ENCODE measurements at places on chromosomes 2 and 18.

- H3K27me3 ChIP-seq: peaks cover 71% of the 10 kb centered on the region
- no peak overlapping the region for H3K27ac ChIP-seq
- no peak for DNase-seq
- H3K4me3 ChIP-seq: no peak overlapping the region
Measured at GRCh38 chr2:119518401-119519056, 5.8 kb downstream of the SCTR start.

- peaks cover 8% of the 10 kb centered on the region for H3K27me3 ChIP-seq
- H3K36me3 ChIP-seq: peaks cover 7% of the 10 kb centered on the region
- no peak overlapping the region for H3K4me3 ChIP-seq
- DNase-seq: no peak
Measured at GRCh38 chr2:181464966-181465365, 7.8 kb downstream of the ITGA4 start.

DNA sequence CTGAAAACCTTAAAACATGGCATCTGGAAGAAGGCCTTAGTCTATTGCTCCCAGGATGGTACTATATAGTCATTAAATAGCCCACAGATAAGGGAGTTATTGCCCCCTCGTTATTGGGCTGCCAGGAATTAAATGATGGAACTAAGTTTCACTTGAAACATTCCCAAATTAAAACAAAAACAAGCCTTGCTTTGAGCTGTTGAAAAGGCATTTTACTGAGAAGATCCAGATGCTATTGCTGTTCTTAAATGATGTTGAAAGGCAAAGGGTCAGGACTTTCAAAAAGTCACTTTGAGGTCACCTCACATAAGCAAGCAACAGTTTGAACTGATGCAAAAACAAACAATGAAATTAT, 2.0 kb upstream of the AMMECR1L start:
- no peak overlapping the region for H3K27ac ChIP-seq
- peak overlapping the region; percentile 93 for H3K4me3 ChIP-seq
- H3K4me1 ChIP-seq: peaks cover 35% of the 10 kb centered on the region
- peaks cover 4% of the 10 kb centered on the region for H3K36me3 ChIP-seq
- DNase-seq: no peak

GRCh38 chr2:122157158-122157557, 401.7 kb downstream of the TSN start:
- H3K36me3 ChIP-seq: no peaks in the 10 kb centered on the region
- H3K4me3 ChIP-seq: no peak overlapping the region
- H3K27me3 ChIP-seq: no peaks in the 10 kb centered on the region
- no peak for DNase-seq
- peaks cover 28% of the 10 kb centered on the region for H3K4me1 ChIP-seq
- no peak overlapping the region for H3K27ac ChIP-seq

DNA sequence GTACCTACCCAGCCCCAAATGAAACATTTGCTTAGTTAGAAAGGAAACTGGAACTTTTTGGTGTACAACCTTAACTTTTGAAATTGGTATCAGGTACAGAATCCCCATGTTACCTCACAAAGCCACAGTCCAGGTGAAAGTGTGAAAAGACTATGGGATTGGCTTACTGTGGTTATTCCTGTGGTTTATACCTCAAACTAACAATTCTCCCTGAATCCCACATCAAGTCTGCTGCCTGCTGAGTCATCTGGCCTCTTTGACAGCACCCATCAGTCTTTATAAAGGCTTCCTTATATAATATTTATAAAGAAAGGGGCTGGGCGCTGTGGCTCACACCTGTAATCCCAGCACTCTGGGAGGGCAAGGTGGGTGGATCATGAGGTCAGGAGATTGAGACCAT, 164.6 kb downstream of the TMEM247 start:
- no peak overlapping the region for H3K4me3 ChIP-seq
- no peaks in the 10 kb centered on the region for H3K27me3 ChIP-seq
- H3K4me1 ChIP-seq: no peaks in the 10 kb centered on the region
- H3K27ac ChIP-seq: no peak overlapping the region

DNA sequence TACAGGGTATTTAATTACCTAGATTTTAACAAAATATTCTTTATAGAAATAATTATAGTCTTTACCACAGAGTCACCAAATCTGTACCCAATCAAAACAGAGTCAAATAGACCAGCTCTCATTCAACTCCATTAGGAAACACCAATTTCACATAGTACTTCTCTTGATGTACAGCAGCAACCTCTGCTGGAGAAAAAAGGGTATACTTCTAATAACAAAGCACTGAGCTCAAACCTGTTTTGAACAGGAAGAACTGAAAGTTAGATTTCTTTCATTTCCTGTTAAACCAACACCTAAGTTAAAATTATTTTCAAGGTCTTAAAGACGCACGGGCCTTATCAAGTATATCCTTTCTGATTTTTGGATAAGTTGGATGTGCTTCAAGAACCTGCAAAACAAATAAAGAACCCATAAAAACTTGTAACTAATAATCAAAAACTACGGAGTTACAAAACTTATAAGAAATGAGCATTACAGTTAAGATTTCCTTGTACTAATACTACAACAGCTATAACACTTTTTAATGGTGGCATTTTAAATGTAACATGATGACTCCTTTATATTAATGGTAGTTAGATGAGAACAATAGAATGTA, 79.0 kb downstream of the TTC21B start:
- peak overlapping the region; percentile 2 for H3K4me3 ChIP-seq
- H3K27ac ChIP-seq: no peak overlapping the region
- H3K4me1 ChIP-seq: peaks cover 31% of the 10 kb centered on the region
- DNase-seq: no peak
- H3K27me3 ChIP-seq: no peaks in the 10 kb centered on the region

GRCh38 chr2:194087089-194087958, 1569.7 kb upstream of the SLC39A10 start:
- H3K36me3 ChIP-seq: no peaks in the 10 kb centered on the region
- H3K4me3 ChIP-seq: no peak overlapping the region
- no peaks in the 10 kb centered on the region for H3K4me1 ChIP-seq
- no peak overlapping the region for H3K27ac ChIP-seq

DNA sequence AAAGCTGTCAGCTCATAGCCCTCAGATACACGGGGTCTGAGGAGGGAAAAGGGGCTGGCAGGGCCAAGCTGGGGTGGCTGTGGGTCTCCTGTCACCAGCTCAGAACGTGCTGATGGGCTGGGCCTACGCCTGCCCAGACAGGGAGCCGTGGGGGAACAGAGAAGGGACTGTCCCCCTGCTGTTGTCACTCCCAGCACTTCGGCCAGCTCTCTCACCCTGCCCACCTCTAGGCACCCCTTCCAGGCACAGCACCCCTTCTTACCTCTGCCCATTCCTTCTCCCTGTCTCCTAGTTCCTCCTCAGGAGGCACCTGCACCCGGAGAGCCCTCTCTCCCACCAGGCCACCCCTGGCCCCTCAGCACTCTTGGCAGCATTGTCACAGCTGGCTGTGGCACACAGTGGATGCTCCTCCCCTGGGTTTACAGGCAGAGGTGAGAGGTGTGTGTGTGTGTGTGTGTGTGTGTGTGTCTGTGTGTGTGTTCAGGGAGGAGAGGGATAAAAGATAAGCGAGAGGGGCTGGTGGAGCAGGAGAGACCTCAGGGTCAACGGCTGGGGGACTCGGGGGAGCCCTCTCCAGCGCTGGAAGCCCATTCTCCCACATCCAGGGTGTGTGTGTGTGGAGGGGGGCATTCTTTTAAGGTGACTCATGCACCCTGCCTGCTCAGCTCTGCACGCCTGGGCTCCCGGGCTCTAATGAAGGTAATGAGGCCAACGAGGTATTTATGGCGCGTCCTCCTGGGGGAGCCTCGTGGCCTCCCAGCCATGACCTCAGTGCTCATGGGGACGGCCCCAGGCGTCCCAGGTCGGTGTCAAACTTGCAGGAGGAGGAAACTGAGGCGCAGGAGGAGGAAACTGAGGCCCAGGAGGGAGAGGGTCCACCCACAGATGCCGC, 66.1 kb upstream of the SMAD7 start:
- no peak for DNase-seq
- peak overlapping the region; percentile 76 for H3K27ac ChIP-seq
- peaks cover 24% of the 10 kb centered on the region for H3K4me1 ChIP-seq
- no peaks in the 10 kb centered on the region for H3K36me3 ChIP-seq

DNA sequence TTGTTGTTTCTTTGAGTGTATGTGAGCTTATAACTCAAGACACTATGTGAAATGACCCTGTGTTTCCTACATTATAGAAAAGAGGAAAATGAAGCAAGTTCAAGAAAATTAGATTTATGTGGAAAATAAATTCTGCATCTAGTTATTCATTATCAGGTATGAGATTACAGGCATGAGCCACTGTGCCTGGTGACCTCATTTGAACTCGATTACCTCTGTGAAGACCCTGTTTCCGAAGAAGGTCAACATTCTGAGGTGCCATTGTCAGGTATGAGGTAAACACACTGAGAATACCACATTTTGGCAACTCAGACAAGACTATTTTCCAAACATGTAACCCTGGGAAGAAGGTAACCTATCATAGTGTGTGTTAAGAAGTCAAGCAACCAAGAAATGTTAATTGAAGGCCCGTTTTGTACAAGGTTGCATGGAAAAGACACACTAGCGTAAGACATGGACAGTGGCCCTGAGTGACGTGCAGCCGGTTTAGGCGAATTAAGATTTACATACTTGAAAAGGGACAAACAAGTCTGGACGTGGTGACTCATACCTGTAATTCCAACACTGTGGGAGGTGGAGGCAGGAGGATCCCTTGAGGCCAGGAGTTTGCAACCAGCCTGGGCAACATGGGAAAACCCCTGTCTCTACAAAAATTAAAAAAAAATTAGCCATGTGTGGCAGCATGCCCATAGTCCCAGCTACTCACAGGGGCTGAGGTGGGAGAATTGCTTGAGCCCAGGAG, 186.6 kb downstream of the NEDD4L start:
- no peak overlapping the region for H3K27ac ChIP-seq
- no peak for DNase-seq
- H3K4me3 ChIP-seq: no peak overlapping the region
- no peaks in the 10 kb centered on the region for H3K27me3 ChIP-seq
- H3K36me3 ChIP-seq: peaks cover 3% of the 10 kb centered on the region

DNA sequence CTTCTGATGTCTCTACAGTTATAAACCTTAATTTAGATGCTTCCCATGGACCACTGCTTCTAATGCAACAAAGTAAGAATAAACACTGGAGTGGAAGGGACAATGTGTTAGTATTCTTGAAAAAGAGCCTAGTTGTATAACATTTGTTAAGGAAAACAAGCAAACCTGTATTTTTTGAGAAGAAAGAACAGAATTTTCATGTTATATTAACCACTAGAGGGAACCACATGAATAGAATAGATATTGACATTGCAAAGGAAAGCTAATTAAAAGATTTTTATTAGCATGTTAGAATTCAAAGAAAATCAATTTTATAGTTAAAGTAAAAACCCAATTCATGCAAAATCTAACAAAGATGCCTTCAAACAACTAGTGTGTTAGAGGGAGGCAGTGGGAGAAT, 151.2 kb upstream of the BARD1 start:
- H3K27me3 ChIP-seq: no peaks in the 10 kb centered on the region
- H3K4me3 ChIP-seq: no peak overlapping the region
- H3K4me1 ChIP-seq: no peaks in the 10 kb centered on the region
- no peak for DNase-seq
- no peak overlapping the region for H3K27ac ChIP-seq

- H3K36me3 ChIP-seq: no peaks in the 10 kb centered on the region
- H3K4me3 ChIP-seq: no peak overlapping the region
- no peaks in the 10 kb centered on the region for H3K27me3 ChIP-seq
- DNase-seq: no peak
- H3K27ac ChIP-seq: no peak overlapping the region
- no peaks in the 10 kb centered on the region for H3K4me1 ChIP-seq
Measured at GRCh38 chr2:142325870-142326269, 195.1 kb upstream of the LRP1B start.

DNA sequence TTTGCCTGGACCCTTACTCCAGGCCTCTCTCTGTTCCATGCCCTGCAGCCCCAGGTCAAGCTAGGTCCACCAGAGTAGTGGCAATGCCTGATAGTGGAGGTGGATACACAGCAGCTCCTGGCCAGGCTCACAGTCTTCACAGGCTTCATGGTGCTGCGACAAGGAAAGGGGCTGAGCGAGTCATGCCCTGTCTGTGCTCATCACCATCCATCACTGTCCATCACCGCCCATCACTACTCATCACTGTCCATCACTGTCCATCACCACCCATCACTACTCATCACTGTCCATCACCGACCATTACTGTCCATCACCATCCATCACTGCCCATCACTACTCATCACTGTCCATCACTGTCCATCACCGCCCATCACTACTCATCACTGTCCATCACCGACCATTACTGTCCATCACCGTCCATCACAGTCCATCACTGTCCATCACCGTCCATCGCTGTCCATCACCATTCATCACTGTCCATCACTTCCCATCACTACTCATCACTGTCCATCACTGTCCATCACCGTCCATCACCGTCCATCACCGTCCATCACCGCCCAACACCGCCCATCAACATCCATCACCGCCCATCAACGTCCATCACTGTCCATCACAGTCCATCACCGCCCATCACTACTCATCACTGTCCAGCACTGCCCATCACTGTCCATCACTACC, 57.1 kb upstream of the OTOS start:
- no peak for DNase-seq
- H3K27me3 ChIP-seq: no peaks in the 10 kb centered on the region
- peaks cover 17% of the 10 kb centered on the region for H3K4me1 ChIP-seq
- H3K36me3 ChIP-seq: no peaks in the 10 kb centered on the region

- DNase-seq: no peak
- no peak overlapping the region for H3K27ac ChIP-seq
- peaks cover 14% of the 10 kb centered on the region for H3K36me3 ChIP-seq
- H3K4me3 ChIP-seq: no peak overlapping the region
Measured at GRCh38 chr2:174873471-174873870, 109.2 kb upstream of the CHRNA1 start.

- no peaks in the 10 kb centered on the region for H3K4me1 ChIP-seq
- no peak overlapping the region for H3K4me3 ChIP-seq
- DNase-seq: no peak
- no peaks in the 10 kb centered on the region for H3K27me3 ChIP-seq
- H3K36me3 ChIP-seq: peaks cover 22% of the 10 kb centered on the region
Measured at GRCh38 chr2:238358769-238359168, 38.5 kb downstream of the TRAF3IP1 start.

- H3K4me3 ChIP-seq: no peak overlapping the region
- H3K4me1 ChIP-seq: peaks cover 28% of the 10 kb centered on the region
- H3K27ac ChIP-seq: no peak overlapping the region
- no peak for DNase-seq
- no peaks in the 10 kb centered on the region for H3K36me3 ChIP-seq
Measured at GRCh38 chr2:134253117-134253704, 661 bp upstream of the MGAT5 start.

DNA sequence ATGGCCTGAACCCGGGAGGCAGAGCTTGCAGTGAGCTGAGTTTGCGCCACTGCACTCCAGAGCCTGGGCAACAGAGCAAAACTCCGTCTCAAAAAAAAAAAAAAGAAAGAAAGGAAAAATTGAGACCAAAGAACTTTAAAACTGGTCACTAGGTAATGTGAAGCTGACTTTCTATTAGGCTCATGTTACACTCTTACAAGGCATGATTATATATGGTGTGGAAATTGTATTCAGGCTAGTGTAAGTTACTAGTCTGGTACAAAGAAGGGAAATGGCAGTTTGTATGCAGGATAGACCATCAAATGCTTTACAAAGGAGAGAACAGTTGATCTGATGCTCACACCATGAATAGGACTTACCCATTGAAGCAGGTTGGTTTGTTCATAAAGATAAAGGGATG, 35.4 kb upstream of the ARMC9 start:
- no peaks in the 10 kb centered on the region for H3K27me3 ChIP-seq
- H3K4me3 ChIP-seq: no peak overlapping the region
- H3K4me1 ChIP-seq: peaks cover 7% of the 10 kb centered on the region
- peaks cover 16% of the 10 kb centered on the region for H3K36me3 ChIP-seq
- H3K27ac ChIP-seq: no peak overlapping the region
